CD14-positive monocyte (primary cell): ENCODE measurements at places on chromosomes 2 and 18. TPM values are rescaled to one million over a fixed set of nuclear protein-coding genes. Genes with fewer than 3 reads are reported as not detected.

KLHL41 gene
- not detected for polyA plus RNA-seq

EVA1A gene
- polyA plus RNA-seq, result not detected

CFAP65 gene
- not detected for polyA plus RNA-seq

CHRNG gene
- polyA plus RNA-seq, result not detected
